ENCODE measurements at places on chromosomes 6 and 20.

DNA sequence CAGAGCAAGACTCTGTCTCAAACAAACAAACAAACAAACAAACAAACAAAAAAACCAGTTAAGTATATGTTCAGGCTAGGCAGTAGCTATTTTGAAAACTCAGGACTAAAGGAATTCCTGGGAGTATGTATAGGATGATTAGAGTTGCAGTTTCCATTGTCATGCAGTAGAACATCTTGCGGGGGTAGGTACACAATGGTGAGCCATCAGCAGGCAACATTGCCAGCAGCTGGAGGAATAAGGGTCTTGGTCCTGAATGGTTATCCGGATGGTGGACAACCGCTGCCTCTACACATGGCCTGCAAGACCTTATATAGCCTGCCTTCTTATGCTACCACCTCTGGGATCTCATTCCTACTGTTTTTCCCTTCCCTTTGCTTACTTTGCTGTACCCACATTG, 297.5 kb downstream of the SOX4 start:
- no peak for DNase-seq

GRCh38 chr6:94548201-94548600, 1029.1 kb upstream of the MANEA start:
- no peak for DNase-seq

- DNase-seq: no peak
Observed at GRCh38 chr6:45538641-45539547, 161.2 kb upstream of the SUPT3H start.

GRCh38 chr6:31083742-31084354, 28.5 kb downstream of the C6orf15 start:
- no peak for DNase-seq

GRCh38 chr20:17694767-17695166, 5.0 kb upstream of the BANF2 start:
- no peak for DNase-seq

All from right atrium auricular region (tissue), 2 donors.